Immature natural killer cell (primary cell): ENCODE measurements at places on chromosomes 11 and 22. TPM values are rescaled to one million over a fixed set of nuclear protein-coding genes. Genes with fewer than 3 reads are reported as not detected.

GAL gene
- polyA plus RNA-seq: not detected

MYRF gene
- 0.43 TPM for polyA plus RNA-seq

DEPDC7 gene
- 0.65 TPM for polyA plus RNA-seq

DDX25 gene
- not detected for polyA plus RNA-seq

CADM1 gene
- 1.0 TPM for polyA plus RNA-seq

POU2AF3 gene
- polyA plus RNA-seq: not detected

TSPAN32 gene
- polyA plus RNA-seq: 200 TPM

IGLL1 gene
- not detected for polyA plus RNA-seq

ADAMTS8 gene
- polyA plus RNA-seq: 0.18 TPM

DCDC1 gene
- polyA plus RNA-seq: not detected
